Common myeloid progenitor, CD34-positive (primary cell): ENCODE measurements at places on chromosomes 4 and X.
A peak's percentile ranks its signal among the peaks of the same experiment; 100 is the strongest.

DNA sequence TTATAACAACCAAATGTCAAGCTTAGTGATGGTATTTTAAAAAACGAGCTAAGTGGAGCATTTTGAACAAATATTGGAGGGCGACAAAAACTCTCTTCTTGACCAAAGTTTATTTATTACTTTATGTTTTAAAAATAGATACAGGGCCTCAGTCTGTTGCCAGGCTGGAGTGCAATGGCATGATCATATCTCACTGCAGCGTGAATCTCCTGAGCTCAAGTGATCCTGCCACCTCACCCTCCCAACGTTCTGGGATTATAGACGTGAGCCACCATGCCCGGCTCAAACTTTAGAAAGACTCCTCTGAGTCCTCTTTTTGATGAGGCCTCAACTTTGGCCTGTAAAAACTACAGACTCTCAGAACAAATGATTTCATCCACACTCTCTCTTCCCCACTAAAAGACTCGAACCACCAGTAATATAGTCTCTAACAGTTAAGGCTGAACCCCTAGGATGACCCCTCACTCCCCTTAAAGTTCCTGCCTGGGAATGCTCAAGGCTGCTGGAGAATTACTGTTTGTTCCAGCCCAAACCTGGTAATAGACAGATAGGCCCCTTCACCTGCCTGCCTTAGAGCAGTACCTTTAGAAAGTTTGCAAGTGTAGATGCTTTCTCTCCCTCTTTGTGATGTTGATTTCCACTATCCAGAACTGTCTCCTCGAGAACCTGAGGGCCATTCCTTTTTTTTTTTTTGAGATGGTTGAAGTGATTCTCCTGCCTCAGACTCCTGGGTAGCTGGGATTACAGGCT, 55.3 kb upstream of the HPSE start:
- DNase-seq: no peak

DNA sequence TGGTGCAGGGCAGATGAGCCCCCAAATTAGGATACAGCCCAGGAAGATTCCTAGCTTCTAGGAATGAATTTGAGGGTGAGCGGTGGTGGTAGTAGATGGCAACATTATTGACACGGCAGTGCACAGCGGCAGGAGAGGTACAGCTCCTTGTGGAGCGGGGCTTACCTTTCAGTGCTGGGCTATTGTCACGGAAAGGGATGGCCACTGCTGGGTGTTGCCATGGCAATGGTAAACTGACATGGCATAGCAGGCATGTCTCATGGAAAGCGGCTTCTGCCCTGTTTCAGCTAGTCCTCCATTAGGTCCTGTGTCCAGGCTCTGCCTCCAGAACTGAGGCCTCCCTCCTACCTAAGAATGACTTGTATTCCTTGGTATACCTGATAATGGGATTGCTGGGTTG, 81.8 kb upstream of the WDR1 start:
- no peak for DNase-seq

GRCh38 chr4:93132631-93133030, 695.9 kb upstream of the ATOH1 start:
- no peak for DNase-seq

GRCh38 chr4:188867796-188868195, 728.6 kb downstream of the TRIML1 start:
- DNase-seq: no peak

DNA sequence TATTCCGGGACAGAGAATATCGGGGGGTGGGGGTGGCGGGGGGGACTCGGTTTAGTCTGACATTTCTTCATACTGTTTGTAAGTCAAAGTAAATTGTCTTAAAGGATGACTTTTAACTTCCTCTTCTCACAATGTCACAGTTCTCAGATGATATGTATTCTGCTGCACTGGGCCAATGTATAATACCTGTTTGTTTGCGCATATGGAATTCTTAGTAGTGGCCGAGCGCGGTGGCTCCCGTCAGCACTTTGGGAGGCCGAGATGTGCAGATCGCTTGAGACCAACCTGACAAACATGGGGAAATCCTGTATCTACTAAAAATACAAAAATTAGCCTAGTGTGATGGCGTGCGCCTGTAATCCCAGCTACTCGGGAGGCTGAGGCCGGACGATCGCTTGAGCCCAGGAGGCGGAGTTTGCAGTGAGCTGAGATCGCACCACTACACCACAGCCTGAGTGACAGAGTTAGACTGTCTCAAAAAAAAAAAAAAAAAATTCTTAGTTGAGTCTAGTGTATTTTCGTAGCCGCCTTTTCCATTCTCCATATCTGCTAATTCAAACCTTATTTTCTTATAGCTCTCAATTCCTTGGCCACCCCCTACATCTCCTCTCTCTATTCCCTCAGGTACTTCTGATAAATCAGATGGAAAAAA, 851 bp downstream of the POLR2B start:
- DNase-seq: no peak

GRCh38 chrX:46617906-46618305, 44.3 kb downstream of the CHST7 start:
- DNase-seq: no peak

DNA sequence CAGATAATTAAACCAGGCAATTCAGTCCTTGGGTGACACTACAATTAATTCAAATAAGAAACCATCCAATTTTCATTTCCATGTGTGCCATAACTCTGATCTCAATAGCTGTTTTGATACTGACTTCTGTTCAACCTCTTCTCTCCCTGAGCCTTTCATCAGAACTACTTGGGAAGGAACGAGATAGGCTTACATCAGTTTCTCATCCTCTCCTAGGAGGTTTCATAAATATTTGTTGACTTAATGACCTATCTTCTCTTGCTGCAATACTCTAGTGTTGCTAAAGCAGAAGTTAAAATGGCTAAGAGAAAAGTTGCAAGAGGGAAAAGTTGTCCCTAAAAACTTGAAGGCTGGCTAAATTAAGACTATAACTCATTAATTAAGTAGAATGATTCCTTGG, 41.8 kb downstream of the PRKG2 start:
- DNase-seq: no peak

DNA sequence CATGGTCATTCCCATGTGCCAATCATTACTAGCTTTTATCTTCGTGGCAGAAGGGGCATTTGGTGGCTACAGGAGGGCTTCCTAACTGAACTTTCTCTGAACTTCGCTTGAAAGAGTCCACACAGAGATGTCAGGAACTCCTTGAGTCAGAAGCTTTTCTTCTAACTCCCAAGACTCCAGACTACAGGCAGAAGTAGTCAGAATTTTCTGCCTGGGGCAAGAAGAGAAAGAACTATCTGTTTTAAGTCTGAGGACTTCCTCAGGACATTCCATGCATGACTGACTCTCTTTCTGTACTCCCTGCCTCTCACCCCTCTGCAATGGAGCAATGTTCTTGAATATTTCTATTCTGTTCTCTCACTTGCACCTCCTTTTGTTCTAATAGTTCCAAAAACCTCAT, 170.5 kb upstream of the TBC1D9 start:
- no peak for DNase-seq

DNA sequence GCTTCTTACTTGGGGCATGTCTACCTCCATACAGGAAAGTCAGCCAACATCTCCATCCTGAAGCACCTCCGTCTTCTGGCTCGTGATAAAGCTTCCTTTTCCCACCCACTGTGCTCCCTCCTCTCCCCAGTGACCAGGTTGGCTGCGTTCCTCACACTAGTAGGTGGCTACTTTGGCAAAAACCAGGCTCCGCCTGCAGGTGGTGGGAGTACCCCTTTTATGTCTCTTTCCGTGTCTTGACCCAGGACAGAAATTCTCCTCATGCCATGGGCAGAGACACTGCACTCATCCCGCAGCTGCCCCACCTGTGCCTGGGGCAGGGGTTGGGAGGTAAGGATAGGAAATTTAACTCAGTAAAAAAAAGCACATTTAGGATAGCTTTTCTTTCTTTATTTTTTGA, 50.9 kb downstream of the ENPP6 start:
- DNase-seq: no peak

DNA sequence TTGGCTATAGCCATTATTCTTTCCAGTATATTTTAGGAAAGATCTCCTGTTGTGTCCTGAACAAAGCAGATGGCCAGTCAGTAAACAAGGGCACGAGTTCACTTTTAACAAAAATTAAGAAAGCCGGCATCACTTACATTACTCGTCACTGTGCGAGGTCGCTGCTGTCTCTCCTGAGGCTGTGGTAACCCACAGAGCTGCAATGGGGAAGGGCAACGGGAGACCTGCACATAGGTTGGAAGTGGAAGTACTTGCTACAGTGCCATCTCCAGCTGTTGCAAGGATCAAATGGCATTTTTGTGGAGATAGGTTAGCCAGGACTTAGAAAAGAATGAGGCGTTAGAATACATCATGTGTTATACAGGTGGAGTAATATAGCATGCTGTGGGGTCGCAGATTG, 132.2 kb downstream of the KLHL8 start:
- peak; percentile 46 for DNase-seq

- DNase-seq: peak; percentile 20
Measured at GRCh38 chr4:125985856-125986255, 671.1 kb downstream of the FAT4 start.

- DNase-seq: no peak
Measured at GRCh38 chr4:6256141-6256540, 13.5 kb upstream of the WFS1 start.
